Kidney glomerular epithelial cell (primary cell): ENCODE measurements at places on chromosomes 1 and 21.

DNA sequence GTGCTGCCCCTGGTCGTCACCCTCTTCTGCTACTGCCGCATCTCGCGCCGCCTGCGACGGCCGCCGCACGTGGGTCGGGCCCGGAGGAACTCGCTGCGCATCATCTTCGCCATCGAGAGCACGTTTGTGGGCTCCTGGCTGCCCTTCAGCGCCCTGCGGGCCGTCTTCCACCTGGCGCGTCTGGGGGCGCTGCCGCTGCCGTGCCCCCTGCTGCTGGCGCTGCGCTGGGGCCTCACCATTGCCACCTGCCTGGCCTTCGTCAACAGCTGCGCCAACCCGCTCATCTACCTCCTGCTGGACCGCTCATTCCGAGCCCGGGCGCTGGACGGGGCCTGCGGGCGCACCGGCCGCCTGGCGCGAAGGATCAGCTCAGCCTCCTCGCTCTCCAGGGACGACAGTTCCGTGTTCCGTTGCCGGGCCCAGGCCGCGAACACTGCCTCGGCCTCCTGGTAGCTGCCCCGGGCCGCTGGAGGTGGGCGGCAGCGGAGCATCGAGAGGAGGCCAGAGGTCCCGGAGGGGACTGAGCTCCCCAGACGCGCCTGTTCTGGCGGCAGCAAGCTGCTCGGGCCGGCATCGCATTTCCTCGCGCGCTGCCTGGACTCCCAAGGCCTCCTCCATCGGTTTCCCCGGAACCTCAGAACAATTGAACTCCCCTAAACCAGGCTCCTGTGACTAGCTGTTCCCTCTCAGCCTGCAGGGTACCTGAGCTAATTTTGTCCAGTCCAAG, 1.1 kb downstream of the GPR25 start:
- DNase-seq = no peak

DNA sequence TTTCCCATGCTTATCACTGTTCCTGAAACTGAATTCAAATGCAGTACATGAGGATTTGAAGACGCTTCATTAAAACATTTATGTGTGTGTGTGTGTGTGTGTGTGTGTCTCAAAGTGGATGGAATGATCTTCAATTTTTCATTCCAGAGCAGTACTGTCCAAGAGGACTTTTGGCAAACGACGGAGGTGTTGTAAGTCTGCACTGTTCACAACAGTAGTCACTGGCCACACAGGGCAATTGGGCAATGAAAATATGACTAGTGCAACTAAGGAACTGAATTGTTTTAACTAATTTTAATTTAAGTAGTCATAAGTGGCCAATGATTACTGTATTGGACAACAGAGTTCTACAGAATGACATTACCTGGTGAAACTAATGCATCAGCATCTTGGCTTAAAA, 5.0 kb downstream of the TAF5L start:
- no peak for DNase-seq

DNA sequence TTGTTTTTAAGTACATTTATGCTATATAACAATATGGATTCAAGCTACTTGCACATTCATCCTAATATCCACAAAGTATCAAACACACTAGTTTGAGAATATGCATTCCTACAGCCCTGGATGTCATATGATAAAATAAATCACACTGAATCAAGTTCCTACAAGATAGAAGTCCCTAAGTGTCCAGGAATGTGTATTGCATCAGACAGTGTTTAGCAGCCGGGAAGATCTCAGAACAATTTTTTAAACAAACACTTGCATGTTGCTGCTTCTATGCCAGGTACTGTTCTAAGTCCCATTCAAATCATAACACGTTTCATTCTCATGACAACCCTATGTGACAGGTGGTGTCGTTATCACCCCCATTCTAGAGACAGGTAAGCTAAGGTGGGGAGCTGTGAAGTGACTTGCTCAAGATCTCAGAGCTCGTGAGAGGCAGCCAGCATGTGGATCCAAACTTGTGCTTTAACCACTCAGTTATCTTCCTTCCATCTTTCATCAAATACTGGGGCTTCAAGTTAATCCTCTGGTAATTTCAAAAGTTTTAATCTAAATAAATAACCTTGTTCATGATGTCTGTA, 68.3 kb upstream of the KIF26B start:
- DNase-seq = no peak

DNA sequence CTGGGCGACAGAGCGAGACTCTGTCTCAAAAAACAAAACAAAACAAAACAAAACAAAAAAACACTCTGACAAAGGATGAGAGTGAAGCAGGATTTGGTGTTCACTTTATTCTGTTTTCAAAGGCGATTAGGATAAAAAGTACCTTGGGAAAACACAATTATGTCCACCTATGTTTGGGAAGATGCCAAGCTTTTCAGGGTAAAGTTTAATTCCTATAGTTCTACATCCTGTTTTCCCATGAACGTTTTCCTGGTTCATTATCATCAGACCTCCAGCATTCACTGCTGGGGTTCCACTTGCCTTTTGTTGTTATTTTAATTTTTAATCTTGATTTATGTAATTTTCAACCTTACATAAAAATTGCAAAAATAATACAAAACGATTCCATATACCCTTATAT, 4.9 kb upstream of the NID1 start:
- no peak for DNase-seq

DNA sequence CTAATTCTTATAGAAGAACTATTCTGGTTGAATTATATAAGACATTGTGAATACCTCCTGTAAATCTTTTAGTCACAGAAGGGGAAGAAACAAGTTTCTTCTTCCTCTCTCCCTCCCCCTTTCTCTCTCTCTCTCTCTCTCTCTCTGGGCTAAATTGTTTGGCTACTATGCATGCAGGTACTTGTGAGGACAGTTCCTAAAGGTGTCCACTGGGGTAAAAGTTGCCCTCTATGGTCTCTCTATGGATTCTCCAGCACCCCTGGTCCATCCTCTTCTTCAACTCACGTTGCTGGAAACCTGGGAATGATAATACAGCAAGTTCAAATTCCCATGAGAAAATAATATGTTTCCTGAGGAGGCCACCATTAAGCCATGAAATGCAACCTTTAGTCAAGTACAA, 5.8 kb downstream of the OR6K3 start:
- no peak for DNase-seq

DNA sequence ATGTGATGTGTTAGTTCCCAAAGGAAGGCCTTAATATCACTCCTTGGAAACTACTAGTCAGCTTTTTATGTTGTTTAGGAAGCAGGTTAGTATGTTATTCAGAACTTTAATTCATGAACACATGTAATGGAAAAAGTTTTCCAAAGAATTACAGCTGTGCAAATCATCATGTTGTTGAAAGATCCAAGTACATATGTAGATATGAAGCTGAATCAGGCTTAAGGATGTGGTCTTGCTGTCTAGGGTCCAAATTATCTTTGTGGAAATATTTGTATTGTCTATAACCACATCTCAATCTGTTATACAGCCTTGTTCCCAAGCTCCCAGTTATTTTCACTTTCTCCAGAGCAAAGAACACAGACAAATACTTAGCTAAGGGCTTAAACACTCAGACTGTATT, 231.6 kb downstream of the TPR start:
- no peak for DNase-seq

DNA sequence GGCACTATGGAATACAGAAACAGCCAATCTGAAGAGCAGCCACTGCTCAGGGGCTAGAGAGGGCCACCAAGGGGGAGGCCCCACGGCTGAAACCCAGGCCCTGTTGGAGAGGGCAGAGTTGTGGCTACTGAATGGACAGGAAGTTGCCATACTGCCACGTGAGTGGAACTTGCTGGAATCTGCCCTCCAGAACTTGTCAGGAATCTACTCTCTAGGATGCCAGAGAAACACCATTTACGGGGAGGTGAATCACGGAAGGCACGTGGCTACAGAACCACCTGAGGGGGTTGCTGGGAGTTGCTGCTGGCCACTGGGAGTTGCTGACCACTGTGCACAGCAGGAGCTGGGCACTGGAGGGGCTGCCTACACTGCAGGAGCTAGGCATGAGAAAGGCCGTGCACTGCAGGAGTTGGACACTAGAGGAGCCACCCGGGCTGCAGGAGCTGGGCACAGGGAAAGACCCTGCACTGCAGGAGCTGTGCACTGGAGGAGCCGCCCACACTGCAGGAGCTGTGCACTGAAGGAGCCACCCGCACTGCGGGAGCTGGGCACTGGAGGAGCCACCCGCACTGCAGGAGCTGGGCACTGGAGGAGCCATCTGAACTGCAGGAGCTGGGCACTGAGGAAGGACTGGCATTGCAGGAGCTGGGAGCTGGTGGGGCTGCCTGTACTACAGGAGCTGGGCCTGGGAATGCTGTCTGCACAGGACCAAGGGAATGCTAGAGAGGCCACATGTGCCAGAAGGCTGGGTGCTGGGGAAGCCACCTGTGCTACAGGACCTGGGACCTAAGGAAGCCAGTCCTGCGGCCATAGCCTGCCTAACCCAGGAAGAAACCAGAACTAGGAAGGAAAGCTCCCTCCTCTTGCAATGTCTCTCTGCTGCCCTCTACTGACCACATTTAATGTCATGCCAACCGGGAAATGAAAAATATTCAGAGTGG, 343.4 kb downstream of the MATN1 start:
- DNase-seq = peak; percentile 70

- no peak for DNase-seq
These were observed 410.7 kb downstream of the SIPA1L2 start for GRCh38 chr1:232218955-232219865.

DNA sequence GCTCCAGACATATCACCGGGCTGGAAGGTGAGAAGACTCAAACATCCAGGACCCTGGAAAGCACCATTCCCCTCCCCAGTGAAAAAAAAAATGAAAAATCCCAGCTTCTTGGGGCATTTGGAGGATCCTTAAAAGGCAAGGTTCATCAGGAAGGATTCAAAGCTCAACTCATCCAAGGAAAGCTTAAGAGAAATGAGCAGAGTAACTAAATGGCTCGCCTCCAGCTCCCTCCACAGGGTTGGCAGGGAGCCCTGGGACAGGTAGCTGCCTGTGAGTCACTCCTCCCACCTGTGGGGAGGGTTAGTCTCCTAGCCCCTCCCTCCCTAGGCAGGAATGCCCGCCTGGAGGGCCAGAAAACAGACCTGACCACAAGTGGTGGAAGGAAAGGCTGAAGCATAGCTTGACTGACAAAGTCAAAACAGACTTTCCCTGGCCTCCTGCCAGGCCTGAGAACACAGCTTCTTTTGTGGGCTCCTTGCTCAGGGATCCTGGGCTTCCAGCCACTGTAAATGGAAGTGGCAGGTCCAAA, 712 bp upstream of the LAMB3 start:
- peak; percentile 91 for DNase-seq

GRCh38 chr1:97593192-97593591, 327.6 kb downstream of the DPYD start:
- no peak for DNase-seq

DNA sequence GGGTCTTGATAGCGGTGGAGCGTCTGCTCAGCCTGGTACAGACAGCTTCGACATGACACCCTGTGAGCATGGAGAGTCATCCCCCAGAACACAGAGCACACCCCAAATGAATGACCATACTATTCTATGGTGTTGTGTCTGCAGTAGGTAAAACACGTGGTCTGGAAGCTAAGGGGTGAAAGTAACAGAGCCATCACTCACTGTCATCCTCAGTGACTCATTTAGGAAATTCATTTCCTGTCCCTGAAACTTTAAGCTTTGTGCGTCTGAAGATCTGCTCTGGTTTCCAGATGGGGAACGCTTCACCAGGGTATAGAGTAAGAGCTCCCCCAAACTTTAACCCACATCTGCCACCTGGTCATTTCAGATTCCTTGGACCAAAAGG, 94.8 kb upstream of the DISP3 start:
- DNase-seq = no peak

GRCh38 chr1:117653732-117654492, 48.1 kb downstream of the TENT5C start:
- DNase-seq = no peak

DNA sequence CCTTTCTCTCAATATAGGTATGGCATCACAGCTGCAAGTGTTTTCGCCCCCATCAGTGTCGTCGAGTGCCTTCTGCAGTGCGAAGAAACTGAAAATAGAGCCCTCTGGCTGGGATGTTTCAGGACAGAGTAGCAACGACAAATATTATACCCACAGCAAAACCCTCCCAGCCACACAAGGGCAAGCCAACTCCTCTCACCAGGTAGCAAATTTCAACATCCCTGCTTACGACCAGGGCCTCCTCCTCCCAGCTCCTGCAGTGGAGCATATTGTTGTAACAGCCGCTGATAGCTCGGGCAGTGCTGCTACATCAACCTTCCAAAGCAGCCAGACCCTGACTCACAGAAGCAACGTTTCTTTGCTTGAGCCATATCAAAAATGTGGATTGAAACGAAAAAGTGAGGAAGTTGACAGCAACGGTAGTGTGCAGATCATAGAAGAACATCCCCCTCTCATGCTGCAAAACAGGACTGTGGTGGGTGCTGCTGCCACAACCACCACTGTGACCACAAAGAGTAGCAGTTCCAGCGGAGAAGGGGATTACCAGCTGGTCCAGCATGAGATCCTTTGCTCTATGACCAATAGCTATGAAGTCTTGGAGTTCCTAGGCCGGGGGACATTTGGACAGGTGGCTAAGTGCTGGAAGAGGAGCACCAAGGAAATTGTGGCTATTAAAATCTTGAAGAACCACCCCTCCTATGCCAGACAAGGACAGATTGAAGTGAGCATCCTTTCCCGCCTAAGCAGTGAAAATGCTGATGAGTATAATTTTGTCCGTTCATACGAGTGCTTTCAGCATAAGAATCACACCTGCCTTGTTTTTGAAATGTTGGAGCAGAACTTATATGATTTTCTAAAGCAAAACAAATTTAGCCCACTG, 11.5 kb downstream of the HIPK1 start:
- DNase-seq = no peak

DNA sequence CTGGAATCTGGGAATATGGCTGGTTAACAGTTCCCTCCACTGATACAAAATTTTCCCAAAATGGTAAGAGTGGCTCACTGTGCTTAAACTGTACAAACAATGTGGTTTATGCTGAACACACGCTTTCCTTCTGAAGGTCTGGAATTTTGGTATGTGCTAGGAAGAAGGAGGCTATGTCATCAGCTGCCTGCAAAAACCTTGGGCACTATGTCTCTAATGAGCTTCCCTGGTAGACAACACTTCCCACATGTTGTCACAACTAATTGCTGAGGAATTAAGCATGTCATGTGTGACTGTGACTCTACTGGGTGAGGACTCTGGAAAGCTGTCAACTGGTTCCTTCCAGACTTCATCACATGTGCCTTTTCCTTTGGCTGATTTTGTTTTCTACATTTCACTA, 29.2 kb downstream of the IPP start:
- no peak for DNase-seq

DNA sequence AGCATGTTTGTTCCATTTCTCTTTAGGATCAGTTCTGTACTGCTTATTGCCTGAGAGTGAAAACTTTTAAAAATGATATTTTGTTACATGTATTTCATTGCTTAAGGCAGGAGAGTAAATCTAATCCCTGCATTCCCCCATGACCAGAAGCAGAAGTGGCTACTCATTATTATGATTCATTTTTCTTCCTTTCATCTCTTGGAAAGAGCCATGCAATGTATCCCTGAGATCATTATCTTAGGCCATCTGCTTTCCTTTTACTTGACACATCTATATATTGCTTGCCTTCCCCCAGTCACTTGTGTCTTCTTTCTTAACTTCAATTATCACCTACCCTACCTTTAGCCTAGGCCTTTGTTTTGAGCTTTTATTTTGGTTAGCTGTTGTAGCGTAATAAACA, 430.4 kb upstream of the CHRM3 start:
- DNase-seq = no peak

GRCh38 chr1:107979926-107980325, 14.9 kb upstream of the VAV3 start:
- no peak for DNase-seq

GRCh38 chr1:182084487-182085316, 23.2 kb upstream of the ZNF648 start:
- DNase-seq = peak; percentile 78
